ENCODE measurements at places on chromosomes 11 and 22. TPM values are rescaled to one million over a fixed set of nuclear protein-coding genes. Genes with fewer than 3 reads are reported as not detected.

The ARCN1 gene
- 70.3 TPM for total RNA-seq

The LMO2 gene
- total RNA-seq: 47.6 TPM

The SLC22A9 gene
- not detected for total RNA-seq

The CRYBB1 gene
- total RNA-seq: 0.51 TPM

The CNTF gene
- total RNA-seq: 1.2 TPM

The NRIP3 gene
- total RNA-seq: 1.2 TPM

The MS4A15 gene
- under 0.01 TPM for total RNA-seq

The TUBA8 gene
- total RNA-seq: 0.63 TPM

The RNF26 gene
- total RNA-seq: 2.6 TPM

The SNX32 gene
- 0.51 TPM for total RNA-seq

The OR5AK2 gene
- total RNA-seq: not detected

The CDKN1C gene
- 58.8 TPM for total RNA-seq

The PKNOX2 gene
- not detected for total RNA-seq

The ME3 gene
- total RNA-seq: 25.7 TPM

The MS4A6A gene
- total RNA-seq: 0.63 TPM

The RAB3IL1 gene
- 1.9 TPM for total RNA-seq

The OR2AG1 gene
- not detected for total RNA-seq

The ELF5 gene
- not detected for total RNA-seq

The MPZL3 gene
- total RNA-seq: 3.7 TPM

The RAG1 gene
- 1.0 TPM for total RNA-seq

The MS4A4A gene
- not detected for total RNA-seq

The MALAT1 gene
- 1,844 TPM for total RNA-seq

The TRIM49 gene
- total RNA-seq: not detected

The MRGPRF gene
- 0.13 TPM for total RNA-seq

The CBLIF gene
- total RNA-seq: not detected

The BTG4 gene
- total RNA-seq: not detected

The POU2F3 gene
- 0.13 TPM for total RNA-seq

The NAV2 gene
- 3.2 TPM for total RNA-seq

The TSG101 gene
- total RNA-seq: 43.9 TPM

The MMP11 gene
- 6.8 TPM for total RNA-seq

The GDPD4 gene
- total RNA-seq: not detected

The BRSK2 gene
- 0.38 TPM for total RNA-seq

The SPON1 gene
- under 0.01 TPM for total RNA-seq

The OR51B4 gene
- total RNA-seq: not detected

The SOX6 gene
- total RNA-seq: under 0.01 TPM

The GGTLC2 gene
- not detected for total RNA-seq

The KIF18A gene
- 8.7 TPM for total RNA-seq

The CLTCL1 gene
- 3.5 TPM for total RNA-seq

The VSIG10L2 gene
- not detected for total RNA-seq

The OR10A2 gene
- not detected for total RNA-seq

The GPHA2 gene
- total RNA-seq: not detected

The CRYBA4 gene
- 0.13 TPM for total RNA-seq

The BBS1 gene
- 11.3 TPM for total RNA-seq

The POU2AF1 gene
- total RNA-seq: not detected

The RBMXL2 gene
- not detected for total RNA-seq

The SEC14L6 gene
- total RNA-seq: under 0.01 TPM

The MS4A6E gene
- not detected for total RNA-seq

The NXPE1 gene
- not detected for total RNA-seq

The UPK2 gene
- not detected for total RNA-seq

The SLC22A8 gene
- total RNA-seq: not detected

The PANX3 gene
- not detected for total RNA-seq

The IGF2 gene
- 22.0 TPM for total RNA-seq

The KCNQ1 gene
- total RNA-seq: under 0.01 TPM

The LMF2 gene
- total RNA-seq: 18.4 TPM

The P2RX6 gene
- not detected for total RNA-seq

The UCP3 gene
- 0.38 TPM for total RNA-seq

The LARGE2 gene
- total RNA-seq: not detected

The HTR3B gene
- not detected for total RNA-seq

The TRIM66 gene
- total RNA-seq: 1.9 TPM

Data from dermis microvascular lymphatic vessel endothelial cell (primary cell).